Osteocyte (in vitro differentiated cells): ENCODE measurements at places on chromosomes 5 and 9. TPM values are rescaled to one million over a fixed set of nuclear protein-coding genes. Genes with fewer than 3 reads are reported as not detected.

Gene INSL6
- not detected in 2 replicates for total RNA-seq

Gene OR1Q1
- not detected in 2 replicates for total RNA-seq

Gene MRNIP
- 25.8 and 27.6 TPM in 2 replicates for total RNA-seq

Gene GLRA1
- not detected in 2 replicates for total RNA-seq

Gene SLCO4C1
- total RNA-seq, result 0.10 and 0.11 TPM in 2 replicates

Gene PCDHA1
- not detected in 2 replicates for total RNA-seq

Gene MSX2
- 31.9 and 33.8 TPM in 2 replicates for total RNA-seq

- no peak for DNase-seq
These were observed 324.7 kb downstream of the FAM170A start for GRCh38 chr5:119954106-119954505.

- no peak for DNase-seq
These were observed 16.7 kb downstream of the HMHB1 start for GRCh38 chr5:143828710-143829109.

GRCh38 chr5:178165581-178165980 is 11.9 kb upstream of the NHP2 start:
- no peak for DNase-seq

DNA sequence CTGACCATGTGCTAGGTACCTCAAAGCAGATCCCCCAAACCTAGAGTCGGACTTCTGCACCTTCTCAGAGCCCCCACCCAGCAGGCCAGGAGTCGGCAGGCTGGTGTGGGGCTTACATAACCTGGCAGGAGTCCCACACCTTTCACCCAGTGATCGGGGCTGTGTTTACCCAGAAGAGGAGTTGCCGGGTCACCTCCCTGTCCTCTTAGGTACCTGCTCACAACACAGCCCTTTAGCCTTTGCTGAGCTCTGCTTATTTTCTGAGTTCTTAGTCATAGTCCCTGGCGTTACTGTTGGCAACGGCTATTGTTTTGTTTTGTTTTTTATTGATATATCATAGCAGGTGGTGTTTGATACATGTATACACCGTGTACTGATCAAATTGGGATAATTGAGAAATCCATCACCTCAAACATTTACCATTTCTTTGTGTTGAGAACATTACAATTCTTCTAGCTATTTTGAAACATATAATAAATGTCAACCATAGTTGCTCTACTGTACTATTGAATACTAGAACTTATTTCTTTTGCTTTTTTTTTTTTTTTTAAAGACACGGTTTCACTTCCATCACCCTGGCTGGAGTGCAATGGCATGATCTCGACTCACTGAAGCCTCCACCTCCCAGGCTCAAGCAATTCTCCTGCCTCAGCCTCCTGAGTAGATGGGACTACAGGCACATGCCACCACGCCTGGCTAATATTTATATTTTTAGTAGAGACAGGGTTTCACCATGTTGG is 10.4 kb upstream of the EEIG1 start:
- DNase-seq, result no peak

GRCh38 chr5:141095263-141095641 is 837 bp downstream of the PCDHB2 start:
- DNase-seq, result no peak

DNA sequence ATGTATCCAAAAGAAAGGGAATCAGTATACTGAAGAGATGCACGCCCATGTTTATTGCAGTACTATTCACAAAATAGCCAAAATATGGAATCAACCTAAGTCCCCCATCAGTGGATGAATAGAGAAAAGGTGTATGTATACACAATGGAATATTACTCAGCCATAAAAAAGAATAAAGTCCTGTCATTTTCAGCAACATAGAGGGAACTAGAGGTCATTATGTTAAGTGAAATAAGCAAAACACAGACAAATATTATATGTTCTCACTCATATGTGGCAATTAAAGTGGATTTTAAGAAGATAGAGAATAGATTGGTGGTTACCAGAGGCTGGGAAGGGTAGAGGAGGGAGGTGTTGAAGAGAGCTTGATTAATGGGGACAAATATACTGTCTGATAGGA is 88.6 kb downstream of the NIPBL start:
- no peak for DNase-seq

DNA sequence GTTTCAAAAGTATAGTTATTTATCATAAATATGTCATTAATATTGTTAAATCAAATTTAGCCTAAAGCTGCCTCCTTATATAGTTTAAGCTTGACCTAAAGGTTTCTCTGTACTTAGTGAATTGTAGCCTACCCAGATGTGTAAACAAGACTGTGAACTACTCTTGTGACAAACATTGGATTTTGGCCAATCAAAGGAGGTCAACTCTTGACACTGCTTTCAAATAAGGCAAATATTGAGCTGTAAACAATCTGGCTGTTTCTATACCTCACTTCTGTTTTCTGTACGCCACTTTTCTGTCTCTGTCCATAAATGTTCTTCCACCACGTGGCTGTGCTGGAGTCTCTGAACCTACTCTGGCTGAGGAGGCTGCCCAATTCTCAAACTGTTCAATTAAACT is 51.2 kb downstream of the FXN start:
- no peak for DNase-seq

DNA sequence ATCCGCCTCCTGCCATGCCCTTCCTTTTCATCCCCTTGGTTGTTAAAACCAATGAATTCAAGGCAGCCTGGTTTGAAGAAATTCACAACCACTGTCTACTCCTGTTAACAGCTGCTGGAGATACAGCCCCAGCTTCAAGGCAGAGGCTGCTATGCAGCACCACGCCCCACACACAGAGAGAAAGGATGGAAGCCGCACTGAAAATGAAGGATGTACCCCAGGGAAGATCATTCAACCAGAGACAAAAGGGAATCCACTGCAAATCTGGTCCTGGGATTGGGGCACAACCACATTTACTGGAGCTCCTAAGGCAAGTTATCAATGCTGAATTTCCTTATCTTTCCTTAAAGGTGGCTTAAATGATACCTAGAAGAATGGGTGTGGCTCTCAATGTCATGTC is 58.7 kb downstream of the DPYSL3 start:
- no peak for DNase-seq

DNA sequence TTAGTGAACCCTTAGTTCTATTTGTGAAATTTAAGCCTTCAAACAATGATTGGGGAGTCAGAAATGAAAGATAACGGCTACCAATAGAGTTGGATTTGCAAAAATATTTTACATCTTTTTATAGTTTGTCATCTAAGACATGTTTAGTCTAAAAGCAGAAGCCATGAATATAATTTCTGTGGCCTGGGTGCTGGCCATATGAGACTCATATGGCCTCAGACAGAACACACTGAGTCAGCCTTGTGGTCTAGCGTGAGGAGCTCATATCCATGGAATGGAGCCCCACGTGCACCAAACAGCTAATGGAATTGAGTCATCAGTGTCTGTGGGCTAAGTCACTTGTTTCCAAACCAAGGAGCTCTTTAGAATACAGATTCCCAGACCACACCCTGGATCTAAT is 240.7 kb upstream of the NREP start:
- DNase-seq, result peak; percentile 87

- no peak for DNase-seq
These were observed 5.0 kb upstream of the EBF1 start for GRCh38 chr5:159104759-159105144.

GRCh38 chr5:58444805-58445204 is 15.1 kb downstream of the PLK2 start:
- no peak for DNase-seq

- no peak for DNase-seq
These were observed 254.8 kb upstream of the PPP1R2B start for GRCh38 chr5:156595132-156595787.

DNA sequence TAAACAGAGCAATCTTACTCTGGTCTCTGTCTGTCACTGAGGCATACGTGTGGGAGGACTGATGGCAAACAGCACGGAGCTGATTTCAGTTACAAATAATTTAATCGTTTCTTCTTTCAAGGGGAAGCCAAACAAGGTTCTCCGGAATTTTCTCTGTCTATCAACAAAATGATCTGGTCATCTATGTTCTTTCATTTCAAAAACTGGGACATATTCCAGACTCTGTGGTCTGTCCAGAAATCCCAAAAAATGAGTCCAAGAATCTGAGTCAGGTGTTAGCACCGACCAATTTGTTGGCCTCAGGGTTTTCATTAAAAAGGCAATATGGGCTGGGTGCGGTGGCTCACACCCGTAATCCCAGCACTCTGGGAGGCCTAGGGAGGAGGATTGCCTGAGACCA is 69.9 kb upstream of the ZNF608 start:
- DNase-seq, result no peak

- no peak for DNase-seq
These were observed 14.7 kb upstream of the PWWP2A start for GRCh38 chr5:160133918-160134304.

GRCh38 chr5:133445744-133446143 is 166.6 kb downstream of the FSTL4 start:
- no peak for DNase-seq

- DNase-seq, result no peak
These were observed 1.9 kb upstream of the DMRT2 start for GRCh38 chr9:1048231-1048619.
